ENCODE measurements at places on chromosomes 5 and 9. TPM values are rescaled to one million over a fixed set of nuclear protein-coding genes. Genes with fewer than 3 reads are reported as not detected.

Gene ZSWIM6
- 33.2 TPM for total RNA-seq

Gene MSX2
- total RNA-seq, result not detected

Gene DND1
- total RNA-seq, result 0.74 TPM

Gene DMRT3
- total RNA-seq, result not detected

Gene FOXD4
- total RNA-seq, result 0.74 TPM

Gene HACD4
- total RNA-seq, result 0.49 TPM

Gene C8G
- total RNA-seq, result not detected

Gene DIRAS2
- total RNA-seq, result 31.5 TPM

Gene PITX1
- total RNA-seq, result 0.25 TPM

Gene PCDHGB5
- total RNA-seq, result 16.2 TPM

Gene LMAN2
- 85.3 TPM for total RNA-seq

Gene ARL14EPL
- not detected for total RNA-seq

Gene PFN3
- total RNA-seq, result 0.74 TPM

Gene TLX3
- total RNA-seq, result not detected

Gene APBA1
- total RNA-seq, result 34.2 TPM

Gene RGS14
- total RNA-seq, result 3.4 TPM

Gene SOX30
- not detected for total RNA-seq

Gene NAIP
- 20.7 TPM for total RNA-seq

Gene MEGF10
- 19.7 TPM for total RNA-seq

Data from temporal lobe (tissue), 4 donors.